Thymus (tissue), 14 donors: ENCODE measurements at places on chromosomes 7 and 10.

DNA sequence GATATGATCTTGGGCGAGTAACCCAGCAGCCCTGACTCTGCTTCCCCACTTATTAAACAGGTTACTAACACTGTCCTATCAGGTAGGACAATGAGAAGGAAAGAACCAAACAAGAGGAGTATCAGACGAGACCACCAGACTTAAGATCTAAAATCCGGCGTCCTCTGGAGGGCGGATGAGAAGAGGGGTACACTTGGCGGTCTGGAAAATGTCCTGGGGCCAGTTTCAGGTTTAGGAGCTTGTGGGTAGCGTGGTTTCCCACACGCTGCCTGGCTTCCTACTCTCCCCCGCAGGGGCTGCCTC lies 635 bp downstream of the ZNF32 start:
- H3K27me3 ChIP-seq = no peaks in the 10 kb centered on the region
- H3K36me3 ChIP-seq = peaks cover 29% of the 10 kb centered on the region
- H3K4me3 ChIP-seq = peak overlapping the region; percentile 63
- peaks cover 4% of the 10 kb centered on the region for H3K4me1 ChIP-seq
- DNase-seq = no peak
- H3K27ac ChIP-seq = no peak overlapping the region

- H3K4me1 ChIP-seq = peaks cover 12% of the 10 kb centered on the region
- no peaks in the 10 kb centered on the region for H3K36me3 ChIP-seq
- H3K4me3 ChIP-seq = peak within 1 kb of the TSS; percentile 56
These were observed at the start of gene URGCP for GRCh38 chr7:43906331-43907010. Gene URGCP, minus strand, starts transcription at chr7:43906596. Its CDS starts 21 bp downstream, at chr7:43906575.

- H3K4me1 ChIP-seq = no peaks in the 10 kb centered on the region
- no peak for DNase-seq
- no peaks in the 10 kb centered on the region for H3K27me3 ChIP-seq
- no peak overlapping the region for H3K27ac ChIP-seq
- H3K36me3 ChIP-seq = no peaks in the 10 kb centered on the region
These were observed 300.8 kb downstream of the SDHAF3 start for GRCh38 chr7:97418312-97418711.

- H3K27ac ChIP-seq = no peak overlapping the region
- H3K4me1 ChIP-seq = peaks cover 10% of the 10 kb centered on the region
- peaks cover 6% of the 10 kb centered on the region for H3K36me3 ChIP-seq
- no peak for DNase-seq
- H3K4me3 ChIP-seq = no peak overlapping the region
These were observed 134.3 kb downstream of the CUX1 start for GRCh38 chr7:101951757-101952156.

- no peak overlapping the region for H3K4me3 ChIP-seq
- H3K36me3 ChIP-seq = no peaks in the 10 kb centered on the region
- no peaks in the 10 kb centered on the region for H3K27me3 ChIP-seq
- H3K27ac ChIP-seq = no peak overlapping the region
- no peak for DNase-seq
These were observed 135.3 kb upstream of the COBL start for GRCh38 chr7:51451751-51452476.

- no peak for DNase-seq
- H3K27ac ChIP-seq = no peak overlapping the region
- peak overlapping the region; percentile 93 for H3K4me3 ChIP-seq
- H3K27me3 ChIP-seq = no peaks in the 10 kb centered on the region
- no peaks in the 10 kb centered on the region for H3K36me3 ChIP-seq
These were observed 567 bp upstream of the CDCA7L start for GRCh38 chr7:21946222-21946709.

- H3K27ac ChIP-seq = no peak overlapping the region
- no peak overlapping the region for H3K4me3 ChIP-seq
- no peaks in the 10 kb centered on the region for H3K36me3 ChIP-seq
- H3K4me1 ChIP-seq = no peaks in the 10 kb centered on the region
- no peak for DNase-seq
These were observed 291.2 kb downstream of the LRMDA start for GRCh38 chr10:75722609-75723008.

- H3K36me3 ChIP-seq = no peaks in the 10 kb centered on the region
- no peak overlapping the region for H3K27ac ChIP-seq
- H3K27me3 ChIP-seq = no peaks in the 10 kb centered on the region
- no peak overlapping the region for H3K4me3 ChIP-seq
- no peak for DNase-seq
These were observed 186.8 kb downstream of the MACC1 start for GRCh38 chr7:20030417-20030816.

DNA sequence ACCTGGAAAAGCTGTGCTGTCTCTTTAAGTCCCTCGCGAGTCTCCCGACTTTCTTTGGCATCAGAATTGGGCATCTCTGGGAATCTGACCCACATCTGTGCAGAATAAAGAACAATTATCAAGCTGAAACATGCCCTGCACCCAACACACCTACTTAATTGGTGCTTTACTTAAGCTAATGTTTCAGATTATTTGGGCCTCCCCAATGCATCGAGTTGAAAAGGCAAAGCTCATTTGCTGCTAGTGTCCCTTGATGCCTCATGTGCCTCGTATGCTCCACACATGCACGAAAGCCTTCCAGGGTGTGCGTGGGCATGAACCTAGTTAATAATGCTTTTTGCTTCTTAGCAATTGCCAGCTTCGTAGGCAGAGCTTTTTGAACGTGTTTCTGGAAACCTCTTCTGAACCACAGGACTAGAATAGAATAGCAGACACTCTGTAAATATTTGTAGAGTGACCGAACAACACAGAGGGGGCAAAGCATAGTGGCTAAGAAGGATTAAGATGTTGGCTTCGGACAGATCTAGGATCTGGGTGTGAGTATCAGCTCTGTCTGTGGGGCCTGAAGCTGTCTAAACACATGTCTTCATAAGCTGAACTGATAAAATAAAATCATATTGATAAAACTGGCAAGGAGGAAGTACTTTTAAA lies 26.7 kb upstream of the FGFR2 start:
- H3K27ac ChIP-seq = no peak overlapping the region
- no peak for DNase-seq
- H3K27me3 ChIP-seq = no peaks in the 10 kb centered on the region
- no peaks in the 10 kb centered on the region for H3K36me3 ChIP-seq
- H3K4me3 ChIP-seq = no peak overlapping the region
- H3K4me1 ChIP-seq = peaks cover 7% of the 10 kb centered on the region

DNA sequence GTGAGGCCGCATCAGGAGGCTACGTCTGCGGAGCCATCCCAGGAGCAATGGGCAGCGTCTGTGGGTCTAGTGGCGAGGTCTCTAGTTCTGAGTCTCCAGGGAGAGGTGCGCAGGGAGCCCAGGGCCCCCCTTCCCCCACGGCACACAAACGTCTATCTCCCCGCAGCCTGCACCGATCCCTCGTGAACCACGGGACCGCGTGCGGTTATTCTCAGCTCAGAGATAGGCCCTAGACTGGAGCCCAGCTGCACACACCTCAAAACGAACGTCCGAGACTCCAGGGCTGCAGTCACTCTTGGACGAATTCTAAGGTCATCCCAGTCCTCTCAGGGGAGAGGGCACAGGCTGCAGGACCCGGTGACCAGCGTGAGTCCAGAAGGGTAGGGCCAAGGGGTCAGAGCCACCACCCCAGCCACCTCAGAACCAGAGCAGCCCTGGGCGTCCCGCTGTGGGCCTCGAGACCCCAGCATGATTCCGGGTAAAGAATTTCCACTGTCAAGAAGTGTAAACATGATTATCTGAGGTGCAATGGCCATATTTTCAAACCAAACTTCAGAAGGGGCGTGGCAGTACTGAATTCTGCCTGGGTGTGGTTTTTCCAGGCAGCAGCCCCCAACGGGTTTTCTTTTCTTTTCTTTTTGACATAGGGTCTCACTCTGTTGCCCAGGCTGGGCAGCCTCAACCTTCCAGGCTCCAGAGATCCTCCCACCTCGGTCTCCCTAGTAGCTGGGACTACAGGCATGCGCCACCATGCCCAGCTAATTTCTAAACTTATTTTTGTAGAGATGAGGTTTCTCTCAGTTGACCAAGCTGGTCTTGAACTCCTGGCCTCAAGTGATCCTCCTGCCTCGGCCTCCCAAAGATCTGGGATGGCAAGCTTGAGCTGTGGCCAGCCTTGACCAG lies 57.5 kb downstream of the PWWP2B start:
- H3K27ac ChIP-seq = no peak overlapping the region
- DNase-seq = no peak
- no peaks in the 10 kb centered on the region for H3K36me3 ChIP-seq
- H3K27me3 ChIP-seq = no peaks in the 10 kb centered on the region
- H3K4me1 ChIP-seq = peaks cover 8% of the 10 kb centered on the region

GRCh38 chr7:42734568-42734967 lies 177.3 kb downstream of the C7orf25 start:
- H3K36me3 ChIP-seq = no peaks in the 10 kb centered on the region
- no peaks in the 10 kb centered on the region for H3K4me1 ChIP-seq
- H3K27me3 ChIP-seq = no peaks in the 10 kb centered on the region
- H3K27ac ChIP-seq = no peak overlapping the region

GRCh38 chr10:3605882-3606281 lies 179.1 kb downstream of the KLF6 start:
- no peak overlapping the region for H3K4me3 ChIP-seq
- no peak overlapping the region for H3K27ac ChIP-seq
- no peaks in the 10 kb centered on the region for H3K27me3 ChIP-seq
- H3K36me3 ChIP-seq = no peaks in the 10 kb centered on the region
- no peak for DNase-seq

DNA sequence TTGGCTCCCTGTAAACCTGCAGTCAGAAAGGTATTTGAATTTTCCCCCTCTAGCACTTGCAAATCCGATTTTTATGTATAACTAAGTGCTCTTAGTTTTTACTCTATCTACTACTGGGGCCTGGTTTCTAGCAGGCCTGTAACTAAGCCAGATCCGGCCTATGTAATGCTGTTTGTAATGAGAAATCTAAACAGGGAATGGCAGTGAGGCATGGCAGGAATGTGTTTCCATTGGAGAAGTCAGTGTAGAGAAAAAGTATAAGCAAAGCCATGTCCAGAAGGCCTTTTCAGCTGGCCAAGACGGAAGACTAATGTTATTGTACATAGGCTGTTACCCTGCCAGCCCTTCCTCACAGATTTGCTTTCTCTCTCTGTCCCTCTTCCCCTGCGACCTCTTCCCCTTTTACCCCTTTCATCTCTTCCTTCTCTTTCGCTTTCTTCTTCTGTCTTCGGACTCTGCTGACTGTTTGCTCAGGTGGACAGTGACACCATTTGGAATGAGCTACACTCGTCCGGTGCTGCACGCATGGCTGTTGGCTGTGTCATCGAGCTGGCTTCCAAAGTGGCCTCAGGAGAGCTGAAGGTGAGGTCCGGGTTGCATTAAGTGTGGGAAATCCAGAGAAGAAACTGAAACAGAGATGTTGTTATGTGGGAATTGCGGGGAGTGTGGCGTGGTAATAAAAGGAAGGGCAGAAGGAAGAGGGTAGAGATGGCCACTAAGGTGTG lies 297.5 kb downstream of the HDAC9 start:
- no peaks in the 10 kb centered on the region for H3K27me3 ChIP-seq
- no peaks in the 10 kb centered on the region for H3K36me3 ChIP-seq
- DNase-seq = no peak
- H3K4me1 ChIP-seq = no peaks in the 10 kb centered on the region
- no peak overlapping the region for H3K27ac ChIP-seq
- no peak overlapping the region for H3K4me3 ChIP-seq

DNA sequence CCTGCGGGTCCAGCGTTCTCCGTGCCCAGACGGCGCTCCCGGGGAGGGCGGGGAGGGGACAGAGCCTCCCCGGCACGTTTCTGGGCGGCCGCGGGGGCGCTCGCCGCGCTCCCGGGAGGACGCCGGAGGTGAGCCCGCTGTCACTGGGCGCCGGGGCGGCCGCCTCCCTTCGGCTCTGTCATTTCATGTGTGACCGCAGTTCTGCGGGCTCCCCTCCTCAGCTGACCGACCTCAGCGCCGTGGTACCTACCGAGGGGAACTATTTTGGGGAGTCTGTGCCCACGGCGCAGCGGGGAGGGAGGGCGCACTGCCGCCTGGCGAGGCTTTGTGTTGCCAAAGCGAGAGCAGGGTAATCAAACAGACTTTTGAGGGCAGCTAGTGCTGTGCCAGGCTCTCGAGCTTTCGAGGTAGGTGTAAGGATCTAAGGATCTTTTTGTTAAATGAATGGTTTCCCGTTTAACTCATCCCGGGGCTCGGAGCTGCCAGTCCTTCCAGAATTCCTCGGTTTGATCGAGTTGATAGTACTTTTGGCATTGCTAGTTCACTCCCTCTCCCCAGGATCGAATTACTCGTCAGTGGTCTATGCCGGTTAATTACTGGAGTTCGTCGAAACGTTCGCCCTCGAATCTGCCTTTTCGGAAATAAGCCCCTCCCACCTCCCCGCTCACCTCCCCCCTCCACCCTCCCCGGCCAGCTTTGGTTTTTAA lies 1.9 kb downstream of the ARID5B start:
- peaks cover 12% of the 10 kb centered on the region for H3K4me1 ChIP-seq
- H3K4me3 ChIP-seq = peak overlapping the region; percentile 91
- H3K36me3 ChIP-seq = peaks cover 5% of the 10 kb centered on the region
- no peaks in the 10 kb centered on the region for H3K27me3 ChIP-seq

- no peak overlapping the region for H3K4me3 ChIP-seq
- H3K27me3 ChIP-seq = no peaks in the 10 kb centered on the region
- no peak overlapping the region for H3K27ac ChIP-seq
- no peaks in the 10 kb centered on the region for H3K36me3 ChIP-seq
These were observed 524.3 kb downstream of the TCERG1L start for GRCh38 chr10:130787243-130787642.

- no peak overlapping the region for H3K4me3 ChIP-seq
- H3K27me3 ChIP-seq = no peaks in the 10 kb centered on the region
- no peak for DNase-seq
- H3K27ac ChIP-seq = no peak overlapping the region
- no peaks in the 10 kb centered on the region for H3K36me3 ChIP-seq
- peaks cover 46% of the 10 kb centered on the region for H3K4me1 ChIP-seq
These were observed 14.0 kb downstream of the ADAM8 start for GRCh38 chr10:133262696-133263095.

GRCh38 chr7:100516135-100516812 lies 22.7 kb upstream of the AGFG2 start:
- H3K4me3 ChIP-seq = no peak overlapping the region
- no peaks in the 10 kb centered on the region for H3K27me3 ChIP-seq

GRCh38 chr7:92973974-92974373 lies 137.6 kb upstream of the CDK6 start:
- H3K27me3 ChIP-seq = no peaks in the 10 kb centered on the region
- no peaks in the 10 kb centered on the region for H3K4me1 ChIP-seq
- H3K36me3 ChIP-seq = no peaks in the 10 kb centered on the region

- H3K27ac ChIP-seq = no peak overlapping the region
- H3K4me1 ChIP-seq = no peaks in the 10 kb centered on the region
- peaks cover 20% of the 10 kb centered on the region for H3K36me3 ChIP-seq
- H3K27me3 ChIP-seq = no peaks in the 10 kb centered on the region
- no peak for DNase-seq
- no peak overlapping the region for H3K4me3 ChIP-seq
These were observed 84.0 kb downstream of the ORC5 start for GRCh38 chr7:104123786-104124185.

DNA sequence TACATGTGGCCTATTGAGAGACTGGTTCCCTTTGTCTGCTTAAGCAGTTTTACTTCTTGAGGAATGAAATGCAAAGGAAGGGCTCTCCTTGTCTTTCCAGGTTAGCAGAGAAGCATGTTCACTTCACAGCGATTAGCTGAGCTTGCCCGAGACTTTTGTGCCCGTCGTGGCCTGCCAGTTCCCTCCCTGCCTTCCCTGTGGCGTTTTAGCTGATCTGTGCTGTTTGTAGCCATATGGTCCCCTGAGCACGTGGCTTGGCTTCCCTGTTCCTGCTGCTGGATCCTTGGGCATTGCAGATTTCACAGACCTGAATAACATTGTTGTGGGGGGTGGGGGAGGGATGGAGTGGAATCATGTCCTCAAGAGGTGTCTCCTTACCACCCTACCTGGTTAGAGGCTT lies 61.8 kb downstream of the SND1 start:
- H3K27ac ChIP-seq = no peak overlapping the region
- H3K36me3 ChIP-seq = peaks cover 60% of the 10 kb centered on the region
- H3K4me1 ChIP-seq = no peaks in the 10 kb centered on the region
- DNase-seq = no peak
- H3K4me3 ChIP-seq = no peak overlapping the region
- no peaks in the 10 kb centered on the region for H3K27me3 ChIP-seq
